Activated CD4-positive, alpha-beta T cell treated with anti-CD3 and anti-CD28 coated beads, Interleukin-2, Interleukin-6, amounts not matched to agents 100 ng/mL and 50 ng/mL, durations not matched to agents 16 hours and 8 hours (primary cell): ENCODE measurements at places on chromosomes 12 and 14.

DNA sequence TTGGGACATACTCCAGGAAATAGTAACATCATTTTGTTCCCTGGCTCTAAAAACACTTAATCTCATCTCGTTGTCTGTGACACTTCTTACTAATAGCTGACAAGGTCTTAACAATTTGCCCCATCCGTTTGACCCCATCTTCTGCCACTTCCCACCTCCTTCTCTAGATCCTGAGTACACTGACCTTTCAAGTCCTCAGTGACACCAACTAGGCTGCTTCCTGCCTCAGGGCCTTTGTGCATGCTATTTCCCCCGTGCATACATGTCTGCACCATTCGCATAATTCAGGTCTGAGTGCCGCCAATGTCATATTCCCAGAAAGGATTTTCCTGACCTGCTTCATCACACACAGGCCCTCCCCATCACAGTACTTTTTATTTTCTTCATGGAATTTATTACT lies 70.6 kb upstream of the CCND2 start:
- no peak for DNase-seq

DNA sequence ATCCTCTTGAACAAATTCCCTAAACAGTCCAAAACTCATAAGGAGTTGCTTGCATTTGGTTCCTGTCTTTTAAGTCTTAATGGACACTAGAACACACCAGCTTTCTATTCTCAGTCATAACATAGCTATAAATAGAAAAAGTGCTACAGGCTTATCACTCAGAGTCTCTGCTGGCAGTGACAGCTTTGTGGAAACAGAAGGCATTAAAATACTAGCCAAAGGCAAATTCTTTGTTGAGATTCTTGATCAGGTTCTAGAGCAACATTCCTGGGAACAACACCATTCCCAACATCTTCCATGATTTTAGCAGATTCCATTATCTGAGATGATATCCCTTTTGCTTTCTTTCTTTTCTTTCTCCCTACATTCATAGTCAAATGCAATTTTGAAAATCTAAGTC lies 207.7 kb upstream of the PLEKHG7 start:
- DNase-seq, result no peak

GRCh38 chr12:50926415-50926814 lies 25.9 kb upstream of the HIGD1C start:
- no peak for DNase-seq

DNA sequence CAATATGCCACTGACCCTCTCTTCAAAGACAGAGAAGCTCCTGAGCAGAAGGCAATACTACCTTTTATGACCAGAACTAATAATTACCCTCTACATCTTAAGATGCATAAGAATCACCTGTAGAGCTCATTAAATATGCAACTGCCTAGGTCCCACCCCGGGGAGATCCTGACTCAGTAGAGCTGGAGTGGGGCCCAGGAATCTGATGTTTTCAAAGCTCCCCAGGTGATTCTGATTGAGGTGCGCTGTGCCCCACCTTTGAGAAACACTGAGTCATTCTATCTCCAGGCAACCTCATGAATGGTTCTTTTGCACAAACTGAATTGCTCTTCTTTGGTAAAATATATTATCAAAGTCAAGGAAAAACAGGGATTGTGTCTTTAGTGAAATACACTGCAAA lies 149.3 kb upstream of the BMP4 start:
- no peak for DNase-seq

GRCh38 chr12:1800401-1801302 lies 19.7 kb upstream of the LRTM2 start:
- DNase-seq, result peak; percentile 42

GRCh38 chr12:113003636-113004035 lies 25.3 kb downstream of the OAS2 start:
- DNase-seq, result no peak
